ENCODE measurements at places on chromosomes 6 and 20.

GRCh38 chr6:14499841-14500240, 382.3 kb downstream of the CD83 start:
- no peak for DNase-seq

DNA sequence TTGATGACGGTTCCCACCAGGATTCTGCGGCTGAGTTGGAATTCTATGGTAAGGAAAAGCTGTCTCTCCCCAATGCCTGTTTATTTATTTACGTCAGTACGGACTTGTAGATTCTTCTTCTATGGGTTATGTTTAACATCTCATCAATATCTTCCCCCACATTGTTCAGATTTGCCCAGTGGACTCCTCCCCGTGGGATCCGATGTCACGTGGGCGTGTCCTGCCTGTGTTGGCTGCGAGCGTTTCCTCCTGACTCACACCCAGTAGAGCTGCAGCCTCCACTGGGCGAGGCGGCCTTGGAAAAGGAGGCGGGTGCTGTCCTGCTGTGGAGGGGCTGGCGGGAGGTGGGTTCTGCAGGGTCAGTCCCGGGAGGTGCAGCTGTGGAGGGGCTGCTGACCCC, 46.8 kb upstream of the SLCO4A1 start:
- DNase-seq: no peak

DNA sequence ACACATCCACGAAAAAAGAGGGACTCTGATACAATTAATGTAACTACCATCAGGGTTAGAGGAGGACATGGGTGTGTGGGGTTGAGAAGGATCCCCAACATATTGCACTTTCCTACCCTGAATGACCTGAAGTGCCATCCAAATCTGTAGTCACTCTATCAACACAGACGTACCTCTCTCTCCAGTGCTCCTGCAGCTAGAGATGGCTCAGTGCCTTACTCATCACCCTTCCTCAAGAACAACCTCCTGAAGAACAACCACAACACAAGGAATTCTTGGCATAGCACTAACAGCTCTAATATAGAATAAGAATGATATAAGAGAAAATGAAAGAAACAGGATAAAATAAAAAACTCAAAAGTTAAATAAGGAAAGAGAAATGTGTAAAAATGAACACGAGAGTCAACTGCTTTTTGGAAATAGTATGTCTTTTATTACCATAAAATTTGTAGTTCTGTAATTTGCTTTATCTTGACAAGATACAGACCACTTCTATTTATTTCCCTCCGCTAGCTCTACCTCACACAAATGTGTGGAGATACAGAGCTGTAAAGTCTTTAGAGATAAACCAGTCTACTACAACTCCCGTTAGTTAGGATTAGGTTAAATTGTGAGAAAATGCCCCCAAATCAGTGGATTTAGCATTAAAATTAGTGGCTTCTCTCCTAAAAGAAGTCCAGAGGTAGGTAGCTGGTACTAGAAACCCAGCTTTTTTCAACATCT, 63.9 kb downstream of the REV3L start:
- DNase-seq: no peak

- no peak for DNase-seq
These were observed 184.2 kb downstream of the EPM2A start for GRCh38 chr6:145551164-145551563.

DNA sequence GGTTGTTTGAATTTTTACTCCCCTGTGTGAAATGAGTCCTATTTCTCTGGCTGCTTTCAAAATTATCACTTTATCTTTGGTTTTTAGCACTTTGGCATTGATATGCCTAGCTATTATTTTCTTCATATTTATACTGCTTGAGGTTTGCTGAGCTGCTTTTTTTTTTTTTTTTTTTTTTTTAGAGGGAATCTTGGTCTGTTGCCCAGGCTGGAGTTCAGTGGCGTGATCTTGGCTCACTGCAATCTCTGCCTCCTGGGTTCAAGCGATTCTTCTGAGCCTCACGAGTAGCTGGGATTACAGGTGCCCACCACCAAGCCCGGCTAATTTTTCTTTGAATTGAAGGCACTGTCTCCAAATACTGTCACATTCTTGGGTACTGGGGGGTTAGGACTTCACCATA, 40.6 kb downstream of the STXBP5 start:
- no peak for DNase-seq

DNA sequence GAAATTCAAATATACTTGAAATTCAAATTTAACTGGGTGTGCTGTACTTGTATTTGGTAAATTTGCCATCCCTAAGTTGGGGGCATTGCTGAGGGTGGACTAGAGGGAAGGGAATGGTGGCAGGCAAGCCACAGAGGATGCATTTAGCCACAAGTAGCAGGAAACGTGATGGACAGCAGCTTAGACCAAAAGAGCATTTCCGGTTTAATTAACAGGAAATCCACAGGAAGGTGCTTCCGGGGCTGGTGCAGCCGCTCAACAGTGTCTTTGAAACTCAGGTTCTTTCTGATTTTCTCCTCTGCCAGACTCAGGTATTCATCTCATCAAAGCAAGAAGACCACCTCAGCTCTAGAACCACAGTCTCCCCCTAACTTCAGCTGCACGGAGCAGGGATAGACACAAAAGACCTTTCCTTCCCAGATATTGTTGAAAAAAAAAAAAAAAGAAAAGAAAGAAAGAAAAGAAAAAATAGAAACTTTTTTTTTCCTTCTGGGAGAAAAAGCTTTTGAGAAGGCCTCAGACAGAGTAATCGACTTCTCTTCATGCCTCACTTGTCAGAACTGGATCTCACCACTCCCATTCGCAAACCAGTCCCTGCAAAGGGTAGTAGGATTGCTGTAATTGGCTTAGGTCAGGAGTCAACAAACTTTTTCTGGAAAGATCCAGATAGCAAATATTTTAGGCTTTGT, 8.0 kb upstream of the BCAS1 start:
- no peak for DNase-seq

DNA sequence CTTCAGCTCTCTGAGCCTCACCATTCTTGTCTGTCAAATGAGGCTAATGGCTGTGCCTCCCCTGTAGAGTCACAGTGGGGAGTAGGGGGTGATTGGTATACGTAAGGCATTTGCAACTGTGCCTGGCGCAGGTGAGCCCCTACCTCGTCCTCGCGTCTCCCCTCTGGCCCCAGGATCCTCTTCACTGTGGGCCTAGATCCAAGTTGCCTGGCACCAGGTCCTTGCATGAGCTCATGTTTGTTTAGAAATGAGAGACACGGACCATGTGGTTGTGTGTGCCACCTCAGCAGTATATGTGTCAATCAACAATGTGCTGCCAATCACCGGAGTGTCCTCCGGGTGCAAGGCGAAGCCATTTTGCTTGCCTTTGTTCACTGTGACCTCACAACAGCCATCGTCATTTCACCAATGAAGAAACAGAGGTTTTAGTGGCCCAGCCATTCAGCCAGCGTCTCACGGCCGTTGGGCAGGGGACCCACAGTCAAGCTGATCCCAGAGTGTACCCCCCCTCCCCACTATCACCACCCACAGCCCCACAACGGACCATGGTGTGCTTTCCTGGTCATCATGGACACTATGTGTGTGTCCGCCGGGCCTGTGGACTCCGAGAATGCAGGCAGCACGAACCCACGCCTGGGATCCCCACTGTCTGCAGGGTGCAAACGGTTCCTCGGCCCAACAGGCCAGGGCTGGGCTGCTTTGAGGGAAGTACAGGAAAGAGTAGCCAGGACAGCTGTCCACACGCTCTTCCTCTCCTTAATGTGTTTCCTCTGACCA, 35.9 kb upstream of the STX16 start:
- DNase-seq: no peak

DNA sequence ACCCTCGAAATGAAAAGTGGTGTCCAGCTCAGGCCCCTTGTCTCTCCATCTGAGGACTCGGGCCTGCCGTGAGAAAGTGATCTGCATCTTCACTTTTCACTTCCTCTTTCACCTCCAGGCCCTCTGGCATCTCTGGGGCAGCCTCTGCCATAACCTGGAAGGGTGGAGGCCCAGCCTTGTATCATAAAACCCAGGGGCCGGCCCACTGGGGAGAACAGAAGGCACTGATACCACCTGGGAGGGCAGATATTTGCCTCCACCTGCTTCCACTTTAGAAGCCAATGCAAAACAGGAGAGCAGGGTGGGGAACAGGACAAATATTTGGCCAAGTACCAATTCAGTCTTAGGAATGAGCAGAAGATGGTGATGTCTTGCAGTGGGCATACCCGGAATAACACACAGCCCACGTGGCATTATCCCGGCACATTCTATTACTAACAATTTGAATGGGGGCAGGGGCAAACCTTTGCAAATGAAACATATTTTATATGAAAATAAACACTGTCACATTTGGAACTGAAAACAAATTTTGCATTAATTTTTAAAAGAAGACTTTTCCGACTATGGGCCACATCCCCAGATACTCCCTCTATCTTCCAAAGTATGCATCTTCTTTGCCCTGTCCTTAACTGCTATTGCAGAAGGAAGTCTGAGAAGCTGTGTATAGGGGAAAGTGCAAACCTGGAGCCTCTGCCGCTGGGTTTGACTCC, 69.2 kb upstream of the TBC1D7 start:
- DNase-seq: no peak

- DNase-seq: no peak
These were observed 83.3 kb downstream of the OPRM1 start for GRCh38 chr6:154122195-154122925.

GRCh38 chr6:47678739-47679138, 19.6 kb upstream of the ADGRF4 start:
- no peak for DNase-seq

DNA sequence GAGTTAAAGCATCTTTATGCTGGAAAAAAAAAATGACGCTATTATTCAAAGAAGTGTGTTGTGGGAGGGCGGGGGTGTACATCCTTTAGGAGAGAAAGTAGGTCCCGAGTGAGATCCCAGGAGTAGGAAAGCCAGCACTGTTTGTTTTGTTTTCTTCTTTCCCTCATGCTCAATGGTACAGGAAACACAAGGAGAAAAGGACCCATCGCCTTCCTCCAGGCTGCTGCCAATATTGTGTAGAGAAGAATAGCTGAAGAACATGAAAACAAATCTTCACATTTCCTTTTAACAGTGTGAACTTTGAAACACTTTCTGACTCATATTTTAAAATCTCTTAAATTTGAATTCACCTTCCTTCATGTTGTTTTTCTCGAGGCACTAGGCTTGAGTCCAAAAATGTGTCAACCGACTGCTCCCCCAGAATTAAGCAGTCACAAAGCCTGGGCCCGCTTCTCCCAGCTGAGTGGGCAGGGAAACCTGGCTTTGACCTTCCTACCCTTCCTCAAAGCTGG, 22.3 kb downstream of the PPP1R16B start:
- DNase-seq: no peak

- DNase-seq: no peak
These were observed 9.2 kb downstream of the SYNDIG1 start for GRCh38 chr20:24478584-24478983.

DNA sequence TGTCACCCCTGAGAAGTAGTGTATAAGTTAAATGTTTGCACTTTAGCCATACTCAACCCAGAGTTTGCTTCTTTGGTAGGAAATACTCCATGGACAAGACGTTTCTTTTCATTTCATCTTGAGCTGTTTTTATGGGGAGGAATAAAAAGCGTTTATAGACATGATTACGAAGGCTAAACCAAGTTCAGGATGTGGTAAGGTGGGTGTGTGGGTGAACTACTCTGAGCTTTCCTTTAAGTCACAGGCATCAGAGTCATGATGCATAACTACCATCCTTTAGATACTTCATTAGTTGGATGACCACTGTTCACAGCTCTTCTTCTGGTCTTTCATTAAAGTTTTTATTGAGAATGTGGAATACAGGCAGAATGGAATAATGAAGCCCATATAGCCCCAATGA, 48.9 kb downstream of the EBF4 start:
- no peak for DNase-seq

GRCh38 chr6:7911345-7911725, 747 bp upstream of the TXNDC5 start:
- DNase-seq: no peak

- no peak for DNase-seq
These were observed 228.8 kb downstream of the EPM2A start for GRCh38 chr6:145506565-145506964.

DNA sequence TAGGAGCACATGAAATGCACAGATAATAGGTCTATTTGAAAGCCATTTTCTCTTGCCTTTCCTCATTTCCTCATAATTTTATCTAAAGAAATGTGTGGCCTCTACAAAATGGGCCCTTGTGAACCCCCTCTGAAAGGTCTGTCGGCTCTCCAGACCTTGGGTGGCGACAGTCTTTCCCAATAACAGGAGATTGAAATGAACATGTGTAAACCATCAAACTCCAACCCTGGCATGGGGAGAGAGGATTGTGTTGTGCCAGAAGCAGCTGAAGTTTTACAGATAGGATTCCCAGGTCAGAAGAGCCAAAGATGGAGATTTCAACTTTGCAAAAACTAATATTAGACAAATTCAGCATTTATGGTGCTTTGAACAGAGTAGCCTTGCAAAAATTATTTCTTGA, 277.1 kb upstream of the ECI2 start:
- DNase-seq: no peak

GRCh38 chr20:3172126-3172932, 1.0 kb downstream of the LZTS3 start:
- DNase-seq: no peak

- no peak for DNase-seq
These were observed 333.5 kb downstream of the RNGTT start for GRCh38 chr6:88629838-88630494.

GRCh38 chr20:57883761-57884160, 173.9 kb upstream of the PMEPA1 start:
- DNase-seq: no peak

GRCh38 chr6:119078376-119079282, at the start of gene FAM184A:
TSS of gene FAM184A (minus strand) at chr6:119078664. CDS start at chr6:119078299, 365 bp downstream.
- DNase-seq: peak; percentile 34

DNA sequence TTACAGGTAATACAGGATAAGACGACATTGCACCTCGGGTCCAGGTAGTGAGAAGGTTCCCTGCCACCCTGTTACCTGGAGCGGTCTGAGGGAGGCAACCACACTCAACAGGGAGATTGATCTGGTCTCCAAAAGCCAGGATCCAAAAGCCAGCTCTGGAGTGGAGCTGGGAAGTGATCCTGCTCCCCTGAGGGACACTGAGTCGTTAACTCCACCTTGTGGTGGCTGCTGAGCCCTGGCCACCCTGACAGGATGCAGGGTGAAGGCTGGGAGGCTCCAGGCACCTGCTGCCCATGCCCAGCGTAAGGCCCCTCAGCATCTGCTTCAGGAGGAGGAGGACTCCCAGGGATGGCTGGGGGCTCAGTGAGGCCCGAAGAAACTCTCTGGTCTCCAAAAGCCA, 38.7 kb upstream of the SLC22A2 start:
- DNase-seq: no peak

Measured in activated T-helper 1 cell treated with anti-CD3 and anti-CD28 coated beads, Interleukin-2, amount 50 U/mL, for 16 hours (primary cell).